ENCODE measurements at places on chromosomes 3 and 15.

DNA sequence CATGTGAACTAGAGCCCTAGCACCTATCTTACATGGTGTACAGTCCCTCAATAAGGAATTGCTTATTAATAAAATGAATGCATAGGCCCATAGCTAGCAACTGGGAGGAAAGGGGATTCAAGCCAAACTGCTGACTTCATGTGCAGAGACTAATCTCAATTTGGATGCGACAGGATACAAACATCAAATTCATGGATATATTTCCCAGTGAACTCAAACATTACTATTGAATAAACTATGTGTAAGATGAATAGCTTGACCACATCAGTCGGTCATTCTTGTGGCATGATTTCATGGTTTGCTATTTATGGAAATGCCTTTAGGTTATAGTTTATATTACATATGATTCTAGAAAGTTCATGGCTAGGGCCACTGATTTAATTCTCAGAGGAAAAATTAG is 268.6 kb upstream of the SLITRK3 start:
- no peak for DNase-seq

GRCh38 chr3:13124631-13125030 is 51.4 kb upstream of the IQSEC1 start:
- peak; percentile 21 for DNase-seq

GRCh38 chr15:78093242-78094020 is 1.1 kb downstream of the SH2D7 start:
- DNase-seq, result no peak

DNA sequence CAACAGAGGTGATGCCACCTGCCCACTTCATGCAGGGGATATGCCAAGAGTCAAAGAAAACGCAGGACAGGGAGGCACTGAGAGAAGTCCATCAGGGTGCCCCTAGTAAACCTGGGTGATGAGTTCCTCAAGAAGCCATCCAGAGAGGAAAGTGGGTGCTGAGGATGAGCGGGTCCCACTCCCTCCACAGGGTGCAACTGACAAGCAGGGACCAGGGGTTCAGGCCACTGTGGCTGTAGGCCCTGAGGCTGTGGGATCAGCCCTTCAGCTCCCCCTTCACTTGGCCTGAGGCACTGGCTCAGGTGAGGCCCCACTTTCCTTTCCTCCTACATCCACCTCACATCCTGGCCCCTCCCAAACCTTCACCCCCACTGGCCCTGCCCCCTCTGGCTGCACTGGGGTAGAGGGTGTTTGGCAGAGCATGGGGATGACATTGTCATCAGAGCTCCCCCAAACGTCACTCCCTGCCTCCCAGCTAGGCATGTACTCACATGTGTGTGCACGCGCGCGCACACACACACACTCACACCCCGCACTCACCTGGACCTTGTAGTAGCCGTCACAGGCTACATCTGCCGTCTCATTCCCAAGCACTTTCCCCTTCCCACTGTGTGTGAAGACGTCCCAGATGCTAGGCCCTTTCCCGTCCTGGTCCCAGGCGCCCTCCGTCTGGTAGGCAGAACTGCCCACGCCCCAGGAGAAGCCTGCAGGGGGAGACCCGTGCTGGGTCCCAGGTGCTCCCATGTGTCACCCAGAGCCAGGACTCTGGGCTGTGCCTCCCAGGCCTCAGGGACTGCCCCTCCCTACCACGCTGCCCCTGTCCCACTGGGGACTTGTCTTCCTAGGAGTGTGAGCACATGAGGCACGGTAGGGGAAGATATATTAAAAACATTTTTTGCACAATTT is 1.4 kb downstream of the LCTL start:
- DNase-seq, result no peak

DNA sequence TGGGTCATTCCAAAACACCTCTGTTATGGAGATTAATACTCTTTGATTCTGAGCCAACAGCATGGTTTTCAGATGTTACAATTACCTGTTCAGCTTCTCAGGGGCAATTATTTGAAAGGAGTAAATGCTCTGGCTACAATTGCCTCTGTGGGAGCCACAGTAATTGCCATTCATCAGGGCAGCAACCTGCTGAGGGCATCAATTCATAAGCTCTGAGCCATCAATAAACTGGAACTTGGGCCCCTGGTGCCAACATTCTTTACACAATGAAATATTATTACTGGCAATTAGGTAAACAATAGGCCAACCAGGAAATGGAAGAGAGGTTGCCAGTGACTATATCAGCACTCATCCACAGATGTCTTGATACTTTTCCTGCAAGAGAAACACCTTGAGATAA is 660.8 kb downstream of the MECOM start:
- DNase-seq, result no peak

DNA sequence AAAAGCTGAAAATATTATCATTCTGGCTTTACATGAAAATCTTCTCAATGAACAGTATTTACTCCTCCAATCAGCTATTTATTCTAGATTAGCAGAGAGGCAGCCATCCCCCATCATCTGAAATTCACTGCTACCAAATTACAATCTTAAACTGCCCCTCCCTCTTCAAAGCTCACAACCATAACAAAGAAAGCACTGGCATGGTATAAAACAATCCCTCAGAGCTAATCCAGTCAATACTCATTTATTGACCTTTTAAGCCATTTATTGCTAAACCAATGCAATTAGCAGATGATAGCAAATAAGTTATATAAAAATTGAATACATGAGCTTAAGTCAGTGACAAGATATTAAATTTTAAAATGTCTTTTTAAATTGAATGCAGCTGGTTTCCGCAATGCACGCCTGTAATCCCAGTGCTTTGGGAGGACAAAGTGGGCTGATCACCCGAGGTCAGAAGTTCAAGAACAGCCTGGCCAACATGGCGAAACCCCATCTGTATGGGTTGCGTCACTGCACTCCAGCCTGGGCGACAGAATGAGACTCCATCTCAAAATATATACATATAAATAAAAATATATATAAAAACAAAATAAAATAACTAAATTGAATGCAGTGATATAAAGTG is 12.1 kb downstream of the SLC4A7 start:
- DNase-seq, result no peak

- no peak for DNase-seq
Measured at GRCh38 chr15:49101536-49101935, 53.9 kb downstream of the COPS2 start.

- DNase-seq, result no peak
Measured at GRCh38 chr3:132803889-132804288, 81.7 kb upstream of the NPHP3 start.

DNA sequence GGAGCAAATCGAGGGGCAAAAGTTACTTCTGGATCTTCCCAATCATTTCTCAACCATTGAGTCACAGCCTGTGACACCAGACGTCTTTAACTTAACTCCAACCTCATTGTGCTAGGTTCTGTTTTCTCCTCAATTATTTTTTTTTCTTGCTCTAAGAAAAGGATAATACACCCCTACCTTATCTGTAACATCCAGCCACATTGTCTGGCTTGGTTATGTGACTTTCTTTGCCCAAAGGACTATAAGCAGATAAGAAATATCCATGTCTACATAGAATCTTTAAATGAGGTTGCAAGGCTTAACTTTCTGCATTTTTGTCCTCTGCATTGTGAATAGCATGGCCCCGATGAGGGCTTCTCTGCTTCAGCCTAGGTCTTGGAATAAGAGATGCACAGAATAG is 782.4 kb upstream of the CFAP20DC start:
- no peak for DNase-seq

- DNase-seq, result no peak
Measured at GRCh38 chr3:46953234-46954010, 23.1 kb downstream of the CCDC12 start.

- no peak for DNase-seq
Measured at GRCh38 chr3:113607219-113607596, 74.9 kb downstream of the SIDT1 start.

- DNase-seq, result no peak
Measured at GRCh38 chr3:39707314-39707909, 102.0 kb upstream of the MYRIP start.

DNA sequence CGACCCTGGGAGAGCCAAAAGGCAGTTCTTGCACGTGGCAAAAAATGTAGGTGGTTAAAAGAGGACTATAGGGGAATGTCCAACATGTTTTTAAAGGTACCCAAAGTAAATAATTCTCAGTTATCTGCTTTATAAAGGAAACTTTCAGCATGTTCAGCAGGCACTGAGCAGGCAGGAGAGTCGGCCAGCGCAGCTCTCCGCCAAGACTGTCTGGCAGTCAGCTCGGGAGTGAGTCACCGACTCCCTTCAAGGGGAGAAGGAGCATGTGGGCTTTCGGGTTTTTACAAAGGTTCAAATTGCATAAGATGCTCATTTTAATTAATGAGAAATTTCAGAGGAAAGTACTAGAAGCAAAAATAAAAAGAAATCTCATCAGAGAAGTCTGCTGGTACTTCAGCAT is 7.0 kb downstream of the GABRA5 start:
- no peak for DNase-seq

DNA sequence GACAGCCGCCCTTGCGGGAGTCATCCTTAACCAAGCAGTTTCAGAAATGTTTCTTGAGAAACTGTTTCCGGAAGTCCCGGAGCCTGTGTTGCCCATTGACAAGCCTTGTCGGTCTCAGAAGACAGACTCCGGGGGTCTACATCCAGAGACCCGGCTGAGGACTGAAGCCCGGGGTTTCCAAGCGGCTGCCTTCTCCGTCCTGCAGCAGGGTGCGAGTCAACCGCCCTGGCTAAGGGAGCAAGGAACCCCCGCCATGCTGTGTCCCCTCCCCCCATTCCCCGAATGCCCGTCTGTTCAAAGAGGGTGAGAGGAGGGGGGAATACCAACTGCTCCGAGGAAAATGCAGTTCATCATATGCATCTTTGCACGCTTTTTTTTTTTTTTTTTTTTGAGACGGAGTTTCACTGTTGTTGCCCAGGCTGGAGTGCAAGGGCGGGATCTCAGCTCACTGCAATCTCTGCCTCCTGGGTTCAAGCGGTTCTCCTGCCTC is 61.6 kb downstream of the ATP1B3 start:
- DNase-seq, result no peak

GRCh38 chr3:38311941-38312340 is 29.8 kb downstream of the SLC22A14 start:
- DNase-seq, result no peak

- peak; percentile 40 for DNase-seq
Measured at GRCh38 chr3:197021231-197021630, 8.4 kb downstream of the MELTF start.

DNA sequence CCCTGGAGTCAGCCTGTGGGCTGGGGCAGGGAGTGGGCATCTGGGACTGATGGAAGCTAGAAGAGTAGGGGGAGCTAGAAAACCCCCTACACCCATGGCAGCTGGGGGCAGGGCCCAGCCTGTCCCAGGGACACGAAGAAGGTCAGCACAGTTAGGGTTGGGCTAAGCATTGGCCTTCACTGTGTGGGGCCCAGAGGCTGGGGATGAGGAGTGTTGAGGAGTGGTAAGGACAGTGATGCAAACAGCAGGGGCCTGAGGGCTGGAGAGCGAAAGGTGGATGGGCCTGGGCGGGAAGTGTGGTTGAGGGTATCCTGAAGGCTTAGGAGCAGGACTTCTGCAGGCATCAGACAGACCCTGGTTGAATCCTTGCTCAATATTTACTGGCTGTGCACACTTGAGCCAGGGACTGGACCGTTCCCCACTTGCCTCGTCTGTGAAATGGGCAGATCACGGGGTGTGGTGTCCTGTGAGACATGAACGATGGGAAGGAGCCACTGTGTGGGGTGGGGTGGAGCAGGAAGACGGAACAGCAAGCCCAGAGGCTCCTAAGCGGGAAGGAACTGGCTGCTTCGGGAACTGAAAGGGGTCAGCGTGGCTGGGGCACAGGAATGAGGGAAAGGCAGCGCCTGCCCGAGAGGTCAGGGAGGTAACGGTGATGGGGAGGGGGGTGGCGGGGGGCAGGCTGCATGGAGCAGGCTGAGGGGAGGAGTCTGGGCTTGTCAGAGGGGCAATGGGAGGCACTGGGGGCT is 7.3 kb downstream of the PRKCD start:
- peak; percentile 22 for DNase-seq

DNA sequence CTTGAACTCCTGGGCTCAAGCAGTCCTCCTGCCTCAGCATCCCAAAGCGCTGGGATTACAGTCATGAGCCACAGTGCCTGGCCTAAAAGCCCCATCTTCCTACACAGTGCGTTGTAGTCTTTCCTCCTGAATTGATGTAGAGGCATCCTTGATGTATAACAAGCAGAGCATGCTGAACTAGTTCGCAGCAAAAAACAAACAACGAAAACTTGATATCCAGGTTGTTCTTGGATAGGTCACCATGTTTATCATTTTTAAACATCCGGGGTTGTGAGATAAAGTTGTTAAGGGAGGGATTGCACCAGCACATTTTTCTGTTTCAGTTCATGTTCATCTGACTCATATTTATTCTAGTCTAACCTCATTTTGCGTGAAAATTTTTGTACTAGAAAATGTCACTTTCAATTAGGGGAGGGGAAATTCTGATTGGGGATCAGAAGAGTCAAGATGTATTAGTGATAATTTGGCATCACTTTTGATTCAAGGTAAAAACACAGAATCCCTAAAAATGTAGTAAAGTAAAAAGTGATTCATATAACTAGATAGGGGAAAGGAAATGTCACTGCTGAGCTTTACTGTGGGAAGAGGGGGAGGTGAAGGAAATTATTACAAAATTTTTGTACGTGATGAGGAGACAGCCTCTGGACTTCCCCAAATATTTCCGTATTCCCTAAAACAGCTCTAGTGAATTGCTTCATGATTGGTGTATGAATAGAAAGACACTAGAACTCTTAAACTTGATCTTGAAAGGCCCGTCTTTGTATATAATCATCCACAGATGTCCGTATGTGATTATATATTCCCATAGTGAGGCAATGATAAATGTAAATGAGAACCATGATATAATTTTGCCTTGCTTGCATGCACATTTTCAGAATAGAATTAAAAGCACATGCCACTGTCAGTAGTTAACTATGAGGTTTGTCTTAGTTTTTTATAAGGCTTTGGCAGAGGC is 22.9 kb downstream of the RAB8B start:
- DNase-seq, result no peak

DNA sequence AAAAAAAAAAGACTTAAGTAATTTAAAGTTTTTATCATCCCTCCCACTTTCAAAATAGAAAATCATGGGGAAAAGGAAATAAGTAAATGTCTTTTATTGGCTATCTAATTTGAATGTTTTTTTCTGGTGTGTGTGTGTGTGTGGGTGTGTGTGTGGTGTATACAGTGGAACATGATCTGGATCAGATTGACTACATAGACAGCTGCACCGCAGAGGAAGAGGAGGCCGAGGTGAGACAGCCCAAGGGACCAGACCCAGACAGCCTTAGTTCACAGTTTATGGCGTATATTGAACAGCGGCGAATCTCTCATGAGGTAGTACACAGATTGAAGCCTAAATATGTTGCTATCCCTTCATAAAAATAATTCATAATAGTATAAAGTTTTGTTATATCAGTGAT is 44.5 kb downstream of the LRCH3 start:
- DNase-seq, result no peak
